CD8-positive, alpha-beta T cell (primary cell): ENCODE measurements at places on chromosomes 4 and X. TPM values are rescaled to one million over a fixed set of nuclear protein-coding genes. Genes with fewer than 3 reads are reported as not detected.

GRCh38 chrX:111444881-111445280, 32.9 kb upstream of the DCX start:
- no peak for DNase-seq

- DNase-seq, result no peak
These were observed 45.5 kb downstream of the MAGEA9 start for GRCh38 chrX:149827254-149827653.

Gene FOXR2
- total RNA-seq, result not detected

Gene TRIM75
- total RNA-seq, result not detected
